ENCODE measurements at places on chromosomes 7 and 10.
A peak's percentile ranks its signal among the peaks of the same experiment; 100 is the strongest.

GRCh38 chr7:84387595-84387994 is 193.0 kb upstream of the SEMA3A start:
- DNase-seq: no peak

DNA sequence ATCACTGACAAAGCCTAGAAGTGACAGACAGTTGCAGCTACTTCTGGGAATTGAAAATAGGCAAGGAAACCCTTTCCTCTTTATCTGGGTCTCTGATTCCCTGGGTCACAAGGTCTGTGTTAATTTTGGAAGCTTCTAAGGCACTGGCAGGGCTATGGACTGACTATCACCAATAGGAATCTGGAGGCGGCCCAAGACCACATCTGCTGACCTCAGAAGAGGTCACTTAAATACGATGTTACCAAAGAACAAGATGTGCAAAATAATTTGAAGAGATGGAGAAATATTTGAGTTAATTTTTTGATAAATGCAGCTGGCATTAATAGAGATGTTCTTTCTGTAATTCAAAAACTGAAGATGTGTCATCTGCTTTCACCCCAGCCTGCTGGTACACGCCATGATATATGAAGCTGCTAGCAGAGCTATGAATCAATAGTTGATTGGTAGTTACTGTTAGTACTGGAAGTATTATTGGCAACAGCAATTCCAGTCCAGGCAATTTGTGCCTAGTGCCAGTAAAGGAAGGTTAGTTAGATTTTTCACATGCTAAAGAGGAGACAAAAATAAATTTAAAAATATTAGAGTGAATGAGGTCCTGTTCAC is 5.5 kb upstream of the STEAP4 start:
- peak; percentile 77 for DNase-seq

- DNase-seq: no peak
Measured at GRCh38 chr10:43647576-43647975, 1.1 kb downstream of the ZNF32 start.

DNA sequence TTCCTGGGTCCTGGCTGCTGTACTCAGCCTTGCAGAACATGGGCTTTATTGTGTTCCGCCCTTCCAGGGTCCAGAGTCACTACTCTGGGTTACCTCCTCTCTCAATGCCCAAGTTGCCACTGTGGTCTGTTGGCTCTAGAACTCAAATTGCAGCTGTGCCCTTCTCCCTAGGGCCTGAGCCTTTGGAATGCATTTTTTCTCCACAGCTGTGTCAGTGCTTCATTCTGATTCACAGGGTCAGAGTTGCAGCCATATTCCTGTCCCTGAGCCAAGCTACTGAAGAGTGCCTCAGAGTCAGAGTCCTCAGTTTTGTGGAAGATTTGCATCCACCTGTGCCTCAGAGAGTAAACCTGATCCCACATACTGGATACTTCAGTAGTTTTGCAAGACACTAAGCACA is 167.5 kb downstream of the ITGB1 start:
- DNase-seq: peak; percentile 11

DNA sequence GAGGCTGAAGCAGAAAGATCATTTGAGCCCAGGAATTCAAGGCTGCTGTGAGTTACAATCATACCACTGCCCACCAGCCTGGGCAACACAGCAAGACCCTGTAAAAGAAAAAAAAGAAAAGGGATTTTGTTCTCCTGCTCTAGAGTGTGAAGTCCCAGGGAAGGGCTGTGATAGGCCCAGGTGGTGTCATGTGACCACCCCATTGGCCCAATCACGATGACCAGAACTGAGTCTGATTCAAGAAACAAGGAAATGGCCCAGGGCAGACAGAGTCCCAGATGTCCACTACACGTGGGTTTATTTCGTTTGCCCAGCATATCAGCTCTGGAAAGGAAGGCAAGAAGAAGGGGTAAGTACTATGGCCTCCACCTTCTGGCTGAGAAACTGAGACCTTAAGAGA is 81.3 kb upstream of the CUX1 start:
- no peak for DNase-seq

DNA sequence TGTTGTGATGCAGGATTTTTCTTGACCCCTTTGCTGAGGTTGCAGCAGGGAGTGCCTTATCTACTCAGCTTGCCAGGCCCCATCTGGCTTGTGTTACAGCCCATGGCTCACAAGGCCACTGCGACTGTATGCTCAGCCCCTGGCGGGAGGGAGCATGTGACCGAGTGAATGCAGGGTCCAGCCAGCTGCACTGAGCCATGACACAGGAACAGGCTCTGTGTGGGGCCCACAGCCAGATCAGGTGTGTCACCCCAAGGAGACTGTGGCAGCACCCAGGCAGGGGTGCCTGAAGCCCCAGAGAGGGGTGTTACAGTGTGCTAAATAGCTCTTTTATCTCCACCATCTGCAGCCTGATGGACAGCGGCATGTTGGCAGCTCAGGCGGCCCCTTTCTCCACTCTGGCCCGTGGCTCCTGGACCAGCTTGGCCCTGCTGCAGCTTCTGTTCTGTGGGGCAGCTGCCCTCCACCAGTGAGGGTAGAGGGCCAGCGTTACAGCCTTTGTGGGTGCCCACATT is 2.6 kb upstream of the PCBD1 start:
- no peak for DNase-seq

DNA sequence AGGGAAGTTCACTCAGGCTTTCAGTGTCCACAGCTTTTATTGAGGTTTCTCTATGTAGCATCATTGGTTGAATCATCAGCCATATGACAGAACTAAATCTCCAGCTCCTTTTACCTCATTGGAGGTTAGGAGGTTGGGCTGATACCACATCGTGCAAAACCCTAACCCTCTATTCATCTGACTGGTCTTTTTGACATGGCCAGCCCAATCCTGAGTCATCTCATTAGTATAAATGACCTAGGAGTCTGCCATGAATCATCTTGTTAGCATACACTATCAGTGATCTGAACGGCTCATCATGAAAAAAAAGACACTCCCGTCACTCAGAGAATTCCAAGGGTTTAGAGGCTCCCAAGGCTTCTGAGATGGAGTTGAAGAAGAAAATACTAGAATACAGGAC is 669.8 kb upstream of the POT1 start:
- no peak for DNase-seq

DNA sequence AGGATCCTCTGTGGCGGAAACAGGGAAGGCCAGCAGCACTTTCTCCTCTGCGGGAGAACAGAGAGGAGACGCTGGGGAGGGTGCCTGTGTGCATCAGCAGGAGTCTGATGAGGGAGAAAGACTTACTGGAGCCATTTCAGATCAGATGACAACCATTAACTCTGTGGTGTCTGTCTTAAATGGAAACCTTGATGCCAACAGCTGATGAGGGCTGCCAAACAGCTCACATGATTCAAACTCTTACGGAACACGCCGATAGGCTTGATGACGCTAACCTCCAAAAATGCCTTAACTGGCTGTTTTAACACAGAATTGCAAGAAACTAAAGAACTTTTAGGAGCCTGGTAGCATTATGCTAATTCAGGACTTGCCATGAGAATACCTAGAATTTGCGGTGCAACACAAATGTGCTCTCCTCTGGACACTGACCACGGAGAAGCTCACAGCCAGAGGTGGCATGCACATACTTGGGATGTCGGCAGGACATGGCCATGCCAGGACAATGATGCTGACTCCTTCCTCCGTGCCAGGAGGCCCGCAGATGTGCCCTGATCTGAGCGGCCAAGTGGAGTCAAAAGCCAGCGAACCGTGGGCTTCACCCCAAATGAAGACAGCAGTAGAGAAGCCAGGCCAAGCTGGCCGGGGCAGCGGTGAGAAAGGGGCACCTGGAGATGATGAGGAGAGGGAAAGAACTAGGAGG is 154.9 kb downstream of the ZMYND11 start:
- DNase-seq: peak; percentile 33

DNA sequence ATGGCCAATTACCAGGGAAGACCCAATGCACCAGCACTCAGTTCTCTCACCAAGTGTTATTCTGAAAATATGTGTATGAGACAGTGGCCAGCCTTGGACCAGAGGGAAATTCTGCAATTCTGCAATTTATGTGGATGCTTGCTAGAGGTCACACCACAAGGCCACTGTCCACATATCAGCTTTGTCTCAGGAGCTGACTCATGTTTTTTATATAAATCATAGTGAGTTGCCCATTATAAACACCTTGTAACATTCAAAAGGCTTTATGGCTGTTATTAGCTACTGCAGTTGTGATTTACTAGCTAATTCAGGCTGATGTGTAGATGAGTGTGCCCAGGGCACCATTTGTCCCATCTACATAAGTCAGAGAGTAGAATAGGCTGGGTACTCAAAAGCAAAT is 649.0 kb downstream of the LRMDA start:
- DNase-seq: peak; percentile 39

All from stromal cell of bone marrow (primary cell).